ENCODE measurements at places on chromosomes 5 and 9.

DNA sequence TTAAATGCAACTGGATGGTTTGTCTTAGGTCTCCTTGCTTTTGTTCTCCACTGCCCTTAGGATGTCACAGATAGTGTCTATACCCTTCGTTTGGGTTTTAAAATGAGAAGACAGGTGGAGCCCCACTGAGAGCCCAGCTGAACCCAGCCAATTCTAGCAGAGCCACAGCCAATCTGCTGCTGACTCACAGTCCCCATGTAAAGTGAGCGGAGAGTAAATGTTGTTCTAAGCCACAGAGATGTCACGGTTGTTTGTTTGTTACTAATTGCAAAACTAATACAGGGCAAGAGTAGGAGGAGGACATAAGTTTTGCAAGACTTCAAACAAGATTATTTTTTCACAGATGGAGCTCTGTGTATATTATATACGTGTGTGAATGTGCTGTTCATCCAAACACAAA lies 50.5 kb upstream of the AGXT2 start:
- DNase-seq, result no peak

DNA sequence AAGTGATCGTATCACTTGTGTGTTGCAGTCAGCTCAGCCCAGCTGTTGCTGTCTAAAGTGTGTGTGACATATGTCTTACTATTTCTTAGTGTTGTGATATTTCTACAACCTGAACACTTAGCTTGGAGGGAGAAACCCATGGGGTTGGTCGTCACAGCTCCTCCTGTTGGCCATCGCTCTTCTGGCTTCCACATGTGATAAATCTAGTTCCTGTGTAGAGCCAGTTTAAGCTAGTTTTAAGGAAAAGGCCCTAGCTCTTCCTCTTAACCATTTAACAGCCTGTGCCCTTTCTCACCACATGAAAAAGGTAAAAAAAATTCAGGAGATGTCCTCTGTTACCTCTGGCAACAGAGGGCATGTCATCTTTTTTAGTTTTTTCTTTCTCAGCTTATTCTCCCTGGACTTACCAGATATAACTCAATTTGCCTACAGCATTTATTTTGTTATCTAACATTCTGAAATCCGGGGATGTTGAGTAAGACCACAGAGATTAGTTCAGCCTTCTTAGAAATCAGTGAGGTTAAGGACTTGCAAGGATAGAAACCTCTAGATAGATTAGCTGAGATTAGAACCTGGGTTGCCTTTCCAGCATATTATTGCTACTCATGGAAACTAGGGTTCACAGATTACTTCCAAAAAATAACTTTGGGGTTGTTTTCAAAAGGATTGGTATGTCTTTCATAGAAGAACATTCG lies 100.4 kb downstream of the GAPVD1 start:
- DNase-seq, result peak; percentile 12

DNA sequence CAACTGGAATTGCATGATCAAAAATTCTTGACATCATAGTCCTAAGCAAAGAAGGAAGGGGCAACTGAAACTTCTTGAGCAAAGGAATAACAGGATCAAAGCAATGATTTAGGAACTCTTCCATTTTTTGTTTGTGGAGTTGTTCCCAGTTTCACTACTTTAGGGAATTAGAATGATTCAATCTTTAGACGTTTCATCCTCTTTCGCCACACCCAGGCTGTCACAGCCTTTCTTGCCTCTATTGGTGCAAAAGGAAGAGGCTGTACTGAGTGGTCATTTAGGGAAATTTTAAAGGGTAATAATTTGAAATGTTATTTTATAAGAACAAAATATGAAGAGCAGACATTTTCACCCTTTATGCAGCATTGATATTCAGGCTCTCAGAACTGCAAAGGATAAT lies 1026.0 kb upstream of the ARRDC3 start:
- DNase-seq, result no peak

GRCh38 chr5:132651838-132652469 lies 6.0 kb upstream of the IL13 start:
- no peak for DNase-seq

Measured in brain microvascular endothelial cell (primary cell).